CD4-positive, alpha-beta T cell treated with Interleukin-4 for 4 hours (primary cell): ENCODE measurements at places on chromosomes 6 and 20.

- DNase-seq: no peak
Measured at GRCh38 chr6:43405354-43405753, 22.0 kb upstream of the ABCC10 start.

DNA sequence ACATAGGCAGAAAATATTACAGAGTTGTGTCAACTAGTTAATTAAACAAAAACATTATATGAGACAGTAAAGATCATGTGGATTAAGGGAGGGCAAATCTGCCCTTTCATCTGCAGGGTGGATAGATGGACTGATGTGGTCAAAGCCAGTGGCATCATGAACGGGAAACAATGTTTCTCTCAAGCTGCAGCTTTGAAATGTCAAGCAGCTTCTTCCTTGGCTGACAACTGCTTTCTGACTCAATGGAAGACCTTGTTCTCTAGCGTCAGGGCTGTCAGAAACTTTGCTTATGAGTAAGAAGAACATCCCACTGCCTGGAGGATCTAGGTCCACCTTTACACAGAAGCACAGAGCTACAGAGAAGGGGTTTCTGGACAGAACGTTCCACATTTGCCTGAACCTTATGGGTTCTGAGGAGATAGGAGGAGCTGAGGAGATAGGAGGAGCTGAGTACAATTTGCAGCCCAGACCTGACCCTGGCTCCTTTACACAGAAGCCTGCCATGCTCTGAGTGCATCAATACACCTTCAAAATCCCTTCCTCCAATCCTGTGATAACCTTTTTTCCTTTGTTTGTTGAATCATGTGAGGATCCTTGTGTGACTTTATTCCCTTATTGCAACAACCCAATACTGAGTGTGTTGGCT, 6.1 kb downstream of the CST5 start:
- DNase-seq: no peak

DNA sequence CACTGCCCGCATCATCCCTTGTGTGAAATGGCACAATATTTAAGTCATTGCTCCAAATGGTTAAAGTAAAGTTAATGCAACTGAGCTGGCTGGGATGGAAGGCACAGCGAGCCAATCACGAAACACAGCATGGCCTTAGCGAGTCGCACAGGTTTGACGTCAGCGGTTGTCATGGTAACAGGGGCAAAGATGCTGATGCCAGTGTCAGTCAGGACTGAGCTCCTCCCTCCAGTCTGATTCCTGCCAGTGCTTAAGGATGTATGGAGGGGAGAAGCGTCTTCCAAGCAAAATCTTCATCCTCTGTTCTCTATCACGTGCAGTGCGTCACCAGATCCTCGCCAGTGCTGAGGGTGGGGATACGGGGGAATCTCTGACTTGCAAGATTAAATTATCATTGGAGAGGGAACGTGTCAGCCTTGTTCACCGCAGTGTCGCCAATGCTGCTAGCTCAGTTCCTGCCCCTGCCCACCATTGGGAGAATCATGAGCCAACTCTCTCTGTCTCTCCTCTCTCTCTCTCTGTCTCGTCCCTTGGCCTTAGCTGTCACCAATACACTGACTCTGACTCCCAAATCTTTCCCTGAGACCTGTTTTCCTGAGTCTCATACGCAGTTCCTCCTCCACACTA, 24.5 kb downstream of the TSPYL4 start:
- no peak for DNase-seq

- no peak for DNase-seq
Measured at GRCh38 chr6:7008451-7008988, 99.2 kb upstream of the RREB1 start.

- DNase-seq: no peak
Measured at GRCh38 chr6:53090576-53090975, 25.4 kb downstream of the FBXO9 start.

DNA sequence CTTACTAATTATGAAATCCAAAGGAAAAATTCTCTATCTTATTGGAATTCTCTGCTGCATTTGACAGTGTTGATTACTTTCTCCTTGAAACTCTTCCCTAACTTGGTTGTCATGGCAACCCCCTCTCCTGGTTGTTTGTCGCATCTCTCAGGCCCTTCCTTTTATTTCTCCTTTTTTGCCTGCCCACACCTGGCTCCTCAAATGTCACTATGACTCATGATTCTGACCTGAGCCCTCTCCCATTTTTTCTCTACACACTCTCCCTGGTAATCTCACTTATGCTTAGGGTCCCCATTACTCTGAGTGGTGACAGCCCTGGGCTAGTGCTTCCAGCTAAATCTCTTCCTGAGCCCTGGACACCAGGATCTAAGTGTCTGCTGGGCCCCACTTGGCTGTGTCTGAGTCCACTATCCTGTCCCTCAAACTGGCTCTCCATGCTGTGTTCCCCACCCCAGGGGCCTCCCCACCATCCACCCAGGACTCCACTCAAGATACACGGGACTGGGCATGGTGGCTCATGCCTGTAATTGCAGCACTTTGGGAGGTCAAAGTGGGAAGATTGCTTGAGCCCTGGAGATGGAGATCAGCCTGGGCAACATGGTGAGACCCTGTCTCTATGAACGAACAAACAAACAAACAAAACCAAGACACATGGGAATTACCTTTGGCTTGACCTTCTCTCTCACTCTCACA, 16.5 kb upstream of the NNAT start:
- no peak for DNase-seq

GRCh38 chr6:42970871-42971612, 7.9 kb downstream of the PEX6 start:
- DNase-seq: no peak

- no peak for DNase-seq
Measured at GRCh38 chr6:170405311-170405975, 98.9 kb downstream of the FAM120B start.

DNA sequence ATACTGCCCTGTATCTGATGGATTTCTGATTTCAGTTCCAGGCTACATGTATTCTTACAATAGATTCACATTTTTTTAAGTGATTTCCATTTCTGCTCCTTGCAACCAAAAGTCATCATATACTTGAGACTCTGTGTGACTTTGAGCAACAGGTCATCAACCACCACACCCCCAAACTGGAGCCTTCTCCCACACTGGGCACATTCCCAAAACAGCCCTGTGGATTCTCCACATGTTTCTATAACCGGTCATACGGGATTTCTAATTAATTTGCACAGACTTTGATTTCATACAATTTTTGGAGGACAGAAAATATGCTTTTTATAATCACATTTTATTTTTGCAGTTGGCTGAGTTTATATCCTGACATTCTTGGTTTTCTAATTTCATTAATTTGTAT, 317.2 kb upstream of the ID4 start:
- no peak for DNase-seq

- DNase-seq: peak; percentile 75
Measured at GRCh38 chr6:30396833-30397479, 52.0 kb downstream of the RPP21 start.

GRCh38 chr20:11838076-11838636, 79.5 kb upstream of the BTBD3 start:
- DNase-seq: no peak

- DNase-seq: no peak
Measured at GRCh38 chr20:9040863-9041524, 27.9 kb upstream of the PLCB4 start.

DNA sequence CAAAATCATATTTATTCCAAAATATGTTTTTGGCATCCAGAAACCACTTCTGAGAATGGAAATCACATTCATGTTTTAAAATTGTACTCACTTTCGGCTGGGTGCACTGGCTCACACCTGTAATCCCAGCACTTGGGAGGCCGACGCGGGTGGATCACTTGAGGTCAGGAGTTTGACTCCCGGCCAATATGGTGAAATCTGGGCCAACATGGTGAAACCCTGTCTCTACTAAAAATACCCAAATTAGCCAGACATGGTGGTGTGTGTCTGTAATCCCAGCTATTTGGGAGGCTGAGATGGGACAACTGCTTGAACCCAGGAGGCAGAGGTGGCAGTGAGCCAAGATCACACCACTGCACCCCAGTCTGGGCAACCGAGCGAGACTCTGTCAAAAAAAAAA, 580.7 kb downstream of the MAFB start:
- no peak for DNase-seq

- no peak for DNase-seq
Measured at GRCh38 chr6:105759946-105760345, 326.2 kb upstream of the PRDM1 start.

- DNase-seq: no peak
Measured at GRCh38 chr20:54468082-54468481, 7.3 kb upstream of the DOK5 start.

- no peak for DNase-seq
Measured at GRCh38 chr6:43893073-43893472, 123.1 kb downstream of the VEGFA start.

- DNase-seq: peak; percentile 17
Measured at GRCh38 chr6:130524552-130524951, 158.7 kb downstream of the TMEM200A start.

GRCh38 chr6:167832497-167833395, 6.0 kb downstream of the AFDN start:
- DNase-seq: no peak

GRCh38 chr6:24584382-24584720, 61.6 kb downstream of the KIAA0319 start:
- no peak for DNase-seq

GRCh38 chr6:118725944-118726343, 74.6 kb upstream of the CEP85L start:
- peak; percentile 90 for DNase-seq

DNA sequence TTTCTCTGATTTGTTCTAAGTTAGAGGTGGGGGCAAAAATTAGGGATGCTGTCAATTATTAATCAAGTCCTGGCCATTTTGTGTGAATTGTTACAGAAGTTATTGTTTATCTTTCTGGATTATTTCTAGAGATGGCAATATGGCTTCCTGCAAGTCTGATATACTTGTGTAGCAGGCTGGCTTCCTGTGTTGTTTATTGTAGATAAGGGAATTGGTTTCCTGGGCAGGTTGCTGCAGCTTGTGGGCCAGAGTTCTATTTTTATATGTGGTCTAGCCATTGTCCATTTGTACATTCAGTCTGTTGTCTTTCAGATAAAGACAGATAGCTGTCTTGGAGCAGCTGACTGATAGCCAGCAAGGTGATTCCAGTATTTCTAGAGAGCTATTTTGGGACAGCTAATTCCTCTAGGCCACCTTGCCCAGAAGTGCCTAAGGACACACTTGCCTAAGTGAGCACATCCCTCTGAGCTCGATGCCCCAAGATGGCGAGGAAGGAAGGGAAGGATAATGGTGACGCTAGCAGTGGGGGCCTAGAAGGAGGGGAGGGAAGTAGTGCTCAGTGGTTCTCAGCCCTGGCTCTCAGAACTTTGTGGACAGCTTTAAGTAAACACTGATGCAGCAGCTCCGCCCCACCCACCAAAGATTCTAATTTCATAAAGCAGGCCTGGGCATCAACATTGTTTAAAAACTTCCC, 25.5 kb downstream of the DDO start:
- no peak for DNase-seq

- peak; percentile 76 for DNase-seq
Measured at GRCh38 chr20:50153500-50154377, at the start of gene PEDS1. PEDS1 (minus strand) TSS chr20:50153723; CDS start chr20:50153637, 86 bp downstream.

GRCh38 chr6:73695619-73696421, at the start of gene CD109:
CD109 (plus strand) TSS chr6:73696203; CDS start chr6:73696216, 13 bp downstream.
- peak; percentile 70 for DNase-seq

GRCh38 chr6:35473850-35474130, 5.6 kb downstream of the RPL10A start:
- DNase-seq: no peak

DNA sequence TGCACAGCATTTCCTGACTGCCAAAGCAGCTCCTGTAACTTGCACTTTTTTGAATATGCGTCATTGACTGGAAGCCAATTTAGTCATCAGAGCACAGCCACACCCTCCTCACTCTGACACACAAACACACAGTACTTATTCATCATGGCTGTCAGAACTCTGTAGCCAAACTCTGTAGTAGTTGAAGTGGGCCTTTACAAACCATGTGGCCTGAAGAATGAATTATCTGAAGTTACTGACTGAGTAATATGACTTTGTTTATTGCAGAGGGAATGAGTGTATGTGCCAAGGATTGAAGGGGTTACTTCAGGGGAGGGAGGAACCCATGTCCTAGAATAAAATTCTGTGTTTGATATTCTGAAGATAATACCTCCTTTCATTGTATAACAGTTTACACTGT, 102.7 kb downstream of the FIG4 start:
- DNase-seq: no peak

DNA sequence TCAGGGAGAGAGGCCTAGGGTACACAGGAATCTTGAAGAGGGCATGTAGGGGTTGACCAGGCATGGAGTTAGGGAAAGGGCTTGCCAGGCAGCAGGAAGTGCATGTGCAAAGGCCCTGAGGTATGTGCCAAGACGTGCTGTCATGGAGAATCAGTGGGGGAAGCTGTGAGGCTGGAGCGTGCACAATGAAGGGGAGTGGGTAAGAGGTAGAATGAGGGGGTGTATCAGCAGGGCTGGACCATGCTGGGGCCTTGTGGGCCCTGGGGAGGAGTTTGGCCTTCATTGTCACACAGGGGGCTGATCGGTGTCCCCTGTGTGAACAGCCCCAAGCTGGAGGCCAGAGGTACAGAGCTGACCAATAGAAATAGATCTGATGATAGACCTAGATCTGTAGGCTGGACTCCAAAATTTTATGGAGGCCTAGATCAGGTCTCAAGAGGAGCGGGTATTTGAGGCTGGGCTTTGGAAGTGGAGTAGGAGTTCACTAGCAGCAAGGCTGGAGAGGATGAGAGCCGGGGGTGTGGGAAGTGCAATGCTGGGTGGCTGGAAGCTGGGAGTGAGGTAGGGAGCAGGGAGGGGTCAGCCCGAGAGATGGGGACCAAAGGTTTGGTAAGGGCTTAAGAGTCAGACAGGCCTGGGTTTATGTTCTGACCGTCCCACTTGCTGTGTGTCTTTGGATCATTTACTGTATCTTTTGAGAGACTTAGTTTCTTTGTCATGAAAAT, 3.0 kb downstream of the SRC start:
- no peak for DNase-seq

DNA sequence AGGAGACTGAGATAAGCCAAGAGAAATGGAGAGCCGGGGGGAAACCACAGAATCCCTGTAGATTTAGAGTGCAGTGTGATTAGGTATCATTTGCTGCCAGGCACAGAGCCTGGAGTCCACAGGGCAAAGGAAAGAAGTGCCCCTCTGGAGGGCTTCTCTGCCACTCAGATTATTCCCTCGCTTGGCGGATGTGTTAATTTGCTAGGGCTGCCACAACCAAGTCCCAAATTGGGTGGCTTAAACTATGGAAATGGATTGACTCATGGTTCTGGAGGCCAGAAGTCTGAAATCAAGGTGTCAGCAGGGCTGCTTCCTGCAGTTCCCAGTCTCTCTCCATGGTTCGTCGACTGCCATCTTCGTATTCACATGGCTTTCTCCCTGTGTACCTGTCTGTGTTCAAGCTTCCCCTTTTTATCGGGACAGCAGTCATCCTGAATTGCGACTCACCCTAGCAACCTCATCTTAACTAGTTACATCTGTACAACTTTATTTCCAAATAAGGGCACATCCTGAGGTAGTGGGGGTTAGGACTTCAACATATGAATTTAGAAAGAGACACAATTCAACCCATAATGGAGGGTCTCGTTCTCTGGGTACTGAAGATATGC, 122.2 kb downstream of the ANKRD60 start:
- no peak for DNase-seq

DNA sequence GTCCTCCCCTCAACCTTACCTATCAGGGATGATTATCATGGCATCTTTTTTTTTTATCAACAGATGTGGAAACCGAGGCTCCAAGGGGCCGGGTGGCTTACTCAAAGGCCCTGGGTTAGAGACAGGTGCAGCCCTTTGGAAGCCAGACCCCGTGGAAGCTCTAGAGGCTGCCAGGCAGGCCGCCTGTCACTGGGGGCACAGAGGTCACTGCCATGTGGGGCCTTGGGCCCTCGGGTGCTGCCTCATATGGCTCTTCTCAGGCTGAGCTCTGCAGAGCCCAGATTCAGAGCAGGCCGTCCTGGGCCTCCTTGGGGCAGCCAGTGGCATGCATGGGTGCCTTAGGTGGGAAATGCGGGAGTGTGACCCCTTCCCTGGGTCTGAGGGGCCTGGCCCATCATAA, 136.3 kb downstream of the PHACTR3 start:
- DNase-seq: no peak
